ENCODE measurements at places on chromosomes 2 and 18.

DNA sequence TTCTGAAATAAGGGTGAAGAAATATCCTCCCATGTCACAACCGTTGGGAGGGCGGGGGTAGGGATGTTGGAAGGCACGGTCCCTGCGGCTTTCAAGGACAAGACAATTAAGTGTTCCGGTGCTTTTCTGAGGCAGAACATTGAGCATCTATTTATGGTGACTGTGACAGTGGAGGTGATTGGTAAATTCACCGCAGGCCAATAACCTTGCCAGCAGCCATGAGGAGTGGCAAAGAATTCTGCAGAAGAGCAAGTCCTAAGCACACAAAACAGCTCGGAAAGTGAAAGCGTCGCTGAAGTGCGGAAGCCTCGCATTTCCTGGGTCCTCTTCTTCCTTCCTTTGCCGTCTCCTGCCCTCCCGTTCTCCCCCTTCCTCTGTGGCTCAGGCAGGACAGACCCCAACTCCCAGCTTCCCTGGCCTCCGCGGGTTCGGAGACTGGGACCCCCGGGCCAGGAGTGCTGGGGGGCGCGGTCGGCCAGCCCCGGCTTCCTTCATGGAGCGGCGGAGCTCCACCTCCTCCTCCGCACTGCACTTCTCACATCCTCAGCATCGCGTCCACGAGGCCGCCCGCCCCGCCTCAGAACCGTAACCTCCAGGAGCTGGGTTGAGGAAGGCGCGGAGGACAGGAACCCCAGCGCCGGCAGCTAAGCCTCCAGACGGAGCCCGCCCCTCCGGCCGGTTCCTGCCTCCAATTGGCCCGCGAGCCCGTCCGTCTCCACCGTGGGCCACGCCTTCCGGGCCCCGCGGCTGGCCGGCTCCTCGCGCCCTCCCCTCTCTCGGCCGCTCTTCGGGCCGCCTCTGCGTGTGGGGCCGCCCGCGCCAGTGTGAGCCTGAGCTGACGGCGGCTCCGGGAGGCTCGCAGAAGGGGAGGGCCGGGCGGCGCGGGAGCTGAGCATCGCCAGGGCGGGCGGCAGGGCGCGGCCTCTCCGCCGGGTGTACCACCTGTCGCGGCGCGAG lies at the start of gene ME2:
Gene ME2, plus strand, starts transcription at position 774 of the 957 bp plus-strand sequence. CDS start 16,703 bp downstream, outside the sequence.
- DNase-seq, result peak; percentile 96

- DNase-seq, result no peak
Measured at GRCh38 chr18:28691496-28691840, 514.5 kb upstream of the CDH2 start.

DNA sequence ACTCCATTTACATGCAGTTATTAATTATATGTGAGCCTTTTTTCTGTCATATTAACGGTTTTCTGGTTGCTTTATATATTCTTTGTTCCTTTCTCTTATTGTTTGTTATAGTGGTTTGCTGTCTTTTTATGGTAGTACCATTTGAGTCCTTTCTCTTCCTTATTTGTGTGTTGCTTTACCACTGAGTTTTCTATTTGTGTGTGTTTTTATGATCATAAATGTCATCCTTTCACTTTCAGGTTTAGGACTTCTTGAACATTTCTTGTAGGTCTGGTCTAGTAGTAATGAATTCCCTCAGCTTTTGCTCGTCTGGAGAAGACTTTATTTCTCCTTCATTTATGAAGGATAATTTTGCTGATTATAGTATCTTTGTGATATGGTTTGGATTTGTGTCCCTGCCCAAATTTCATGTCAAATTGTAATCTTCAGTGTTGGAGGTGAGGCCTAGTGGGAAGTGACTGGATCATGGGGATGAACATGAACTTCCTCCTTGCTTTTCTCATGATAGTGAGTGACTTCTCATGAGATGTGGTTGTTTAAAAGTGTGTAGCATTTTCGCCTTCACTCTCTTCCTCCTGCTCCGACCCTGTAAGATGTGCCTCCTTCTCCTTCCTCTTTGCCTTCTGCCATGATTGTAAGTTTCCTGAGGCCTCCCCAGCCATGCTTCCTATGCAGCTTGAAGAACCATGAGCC lies 11.5 kb downstream of the GCC2 start:
- DNase-seq, result no peak

DNA sequence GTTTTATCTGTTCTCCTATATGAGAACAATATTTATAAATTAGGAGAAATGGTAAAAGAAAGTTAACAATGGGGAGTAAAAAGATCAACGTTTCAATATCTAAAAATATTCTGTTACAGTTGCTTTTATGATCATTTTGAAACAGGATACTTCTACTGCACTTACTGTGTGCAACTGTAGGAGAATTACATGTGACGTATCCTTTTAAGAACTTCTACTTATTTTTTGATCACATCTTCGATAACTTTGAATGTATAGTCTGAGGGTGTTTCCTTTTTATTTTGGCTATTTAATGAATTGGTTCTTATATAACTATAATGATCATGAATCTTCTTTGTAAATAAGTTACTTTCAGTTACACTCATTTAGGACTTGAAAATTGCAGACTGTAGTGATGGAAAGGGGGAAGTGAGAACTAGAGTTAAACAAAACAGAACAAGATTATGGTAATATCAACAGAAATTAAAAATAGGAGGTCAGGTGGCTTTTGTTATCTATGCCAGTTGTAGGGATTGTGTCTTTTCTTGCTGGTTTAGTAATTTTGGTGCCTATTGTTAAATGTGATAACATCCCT lies 109.9 kb downstream of the MSTN start:
- DNase-seq, result peak; percentile 58

DNA sequence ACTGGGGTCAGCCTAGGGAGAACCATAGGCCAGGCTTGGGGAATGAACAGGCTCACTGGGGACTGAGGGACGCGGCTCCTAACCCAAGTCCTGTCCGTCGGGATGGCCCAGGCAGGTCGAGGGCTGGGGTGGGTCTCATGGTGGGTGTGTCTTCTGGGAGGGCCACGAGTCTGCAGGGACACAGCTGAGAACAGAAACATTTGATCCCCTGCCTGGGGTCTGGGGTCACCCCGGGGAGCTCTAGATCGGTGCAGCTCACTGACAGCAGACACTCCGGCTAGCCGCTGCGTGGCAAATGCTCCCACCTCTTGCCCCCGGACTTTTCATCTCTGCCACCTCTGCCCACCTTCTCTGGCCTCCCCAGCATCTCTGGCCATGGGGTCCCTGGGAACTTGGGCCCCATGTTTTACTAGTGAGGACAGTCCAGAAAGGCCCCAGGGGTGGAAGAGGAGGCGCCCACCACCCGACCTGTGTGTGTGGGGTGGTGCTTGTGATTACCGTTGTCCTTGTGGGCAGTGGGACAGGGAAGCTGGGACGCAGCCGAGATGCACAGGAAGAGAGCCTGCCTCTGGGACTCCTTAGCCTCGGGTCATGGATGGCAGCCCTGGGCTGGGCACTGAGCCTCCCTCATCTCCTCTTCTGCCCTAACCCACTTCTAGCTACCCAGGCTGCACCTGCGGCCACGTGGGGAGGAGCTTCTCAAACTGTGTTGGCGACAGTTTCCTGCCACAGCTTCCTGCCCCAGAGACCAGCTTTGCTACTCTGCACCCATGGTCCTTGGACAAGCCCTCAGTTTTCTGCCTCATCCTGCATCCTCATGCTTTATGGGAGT lies 4.9 kb downstream of the ZAP70 start:
- DNase-seq, result peak; percentile 62

- DNase-seq, result no peak
Measured at GRCh38 chr2:85666016-85666415, 2.0 kb downstream of the SFTPB start.

- DNase-seq, result no peak
Measured at GRCh38 chr2:121798617-121799016, 43.2 kb downstream of the TSN start.

Measured in RPMI8226 (cell line).